ENCODE measurements at places on chromosomes 5 and 9. TPM values are rescaled to one million over a fixed set of nuclear protein-coding genes. Genes with fewer than 3 reads are reported as not detected.

TBC1D2 gene
- 2.4 TPM for total RNA-seq

ZBTB6 gene
- total RNA-seq: 5.9 TPM

LRRC26 gene
- 0.69 TPM for total RNA-seq

DNA sequence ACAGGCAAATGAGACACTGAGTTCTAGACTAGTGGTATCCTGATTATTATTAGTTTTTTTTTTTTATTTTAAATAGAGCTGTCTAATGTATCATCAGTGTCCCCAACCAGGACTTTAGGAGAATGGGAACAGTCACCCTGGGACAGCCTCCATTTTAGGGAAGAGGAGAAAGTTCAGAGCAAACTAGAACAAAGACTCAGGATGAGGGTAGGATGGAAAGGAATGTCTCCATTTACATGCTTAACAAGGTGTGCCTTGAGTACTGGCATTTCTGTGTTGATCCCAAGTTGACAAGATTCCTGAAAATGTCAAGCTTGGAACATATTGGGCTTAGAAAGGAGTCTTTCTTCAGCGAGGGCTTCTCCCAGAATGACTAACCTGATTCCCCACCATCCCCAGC lies 223.5 kb downstream of the ARRDC3 start:
- peaks cover 9% of the 10 kb centered on the region for H3K4me1 ChIP-seq

- no peaks in the 10 kb centered on the region for H3K4me1 ChIP-seq
- no peaks in the 10 kb centered on the region for H3K36me3 ChIP-seq
- DNase-seq: no peak
- no peak overlapping the region for H3K27ac ChIP-seq
- H3K27me3 ChIP-seq: no peaks in the 10 kb centered on the region
Observed at GRCh38 chr9:135341612-135342169, 137.9 kb upstream of the PPP1R26 start.

DNA sequence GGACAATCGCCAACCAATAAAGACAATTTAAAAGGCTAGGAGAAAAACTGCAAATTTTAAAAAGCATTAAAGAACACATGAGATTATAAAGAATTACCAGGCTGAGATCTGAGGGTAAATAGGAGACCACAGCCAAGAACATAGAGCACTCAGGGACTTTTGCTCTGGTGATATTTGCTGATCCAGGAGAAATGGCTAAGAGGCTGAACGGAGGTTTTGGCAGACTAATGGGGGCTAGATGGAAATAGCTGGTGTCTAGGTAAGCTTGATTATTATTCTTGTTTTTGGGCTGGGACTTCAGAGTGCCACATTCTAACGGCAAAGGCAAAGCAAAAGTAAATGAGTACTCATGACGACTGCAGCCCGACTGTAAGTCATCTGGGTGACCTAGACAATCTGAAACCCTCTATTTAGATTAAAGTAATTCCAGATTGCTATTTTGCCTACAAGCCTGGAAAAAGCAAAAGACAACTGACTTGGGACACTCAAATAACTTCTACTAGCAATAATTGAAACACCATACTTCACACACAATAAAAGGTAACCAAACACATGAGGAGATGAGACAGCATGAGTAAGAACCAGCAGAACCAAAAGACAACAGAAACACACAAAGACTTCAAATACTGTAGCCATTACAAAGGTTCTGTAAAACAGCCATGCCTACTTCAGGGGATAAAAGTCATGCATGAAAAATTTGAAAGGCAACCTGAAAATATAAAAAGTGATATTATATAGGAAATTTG lies 68.8 kb downstream of the JAKMIP2 start:
- no peaks in the 10 kb centered on the region for H3K27me3 ChIP-seq
- H3K36me3 ChIP-seq: no peaks in the 10 kb centered on the region
- H3K4me1 ChIP-seq: no peaks in the 10 kb centered on the region
- H3K27ac ChIP-seq: no peak overlapping the region
- H3K4me3 ChIP-seq: no peak overlapping the region

- no peaks in the 10 kb centered on the region for H3K27me3 ChIP-seq
- H3K4me1 ChIP-seq: no peaks in the 10 kb centered on the region
Observed at GRCh38 chr9:96720435-96720834, 57.5 kb downstream of the ZNF510 start.

DNA sequence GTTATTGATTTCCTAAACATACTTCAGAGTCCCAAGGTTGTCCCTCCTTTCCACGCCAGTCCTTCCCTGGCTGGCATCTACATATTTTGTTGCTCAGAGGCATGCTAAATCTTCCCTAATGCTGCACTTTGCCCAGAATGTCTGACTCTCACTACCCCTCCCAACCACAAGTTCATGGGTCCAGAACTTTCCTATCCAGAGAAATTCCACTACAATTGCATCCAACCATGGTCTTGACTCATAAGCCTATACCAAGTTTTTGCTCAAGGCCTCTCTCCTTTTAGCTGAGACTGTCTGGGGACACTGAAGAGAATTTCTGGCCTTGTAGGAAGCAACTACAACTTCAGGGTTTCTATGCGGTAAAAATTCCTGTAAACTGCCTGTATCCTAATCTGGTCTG lies 206.3 kb downstream of the BNC2 start:
- no peak overlapping the region for H3K27ac ChIP-seq
- no peak for DNase-seq
- no peak overlapping the region for H3K4me3 ChIP-seq
- H3K27me3 ChIP-seq: no peaks in the 10 kb centered on the region

GRCh38 chr5:139872851-139873794 lies 77.5 kb downstream of the PSD2 start:
- no peak overlapping the region for H3K4me3 ChIP-seq
- H3K4me1 ChIP-seq: no peaks in the 10 kb centered on the region
- H3K36me3 ChIP-seq: no peaks in the 10 kb centered on the region
- DNase-seq: no peak
- no peak overlapping the region for H3K27ac ChIP-seq

MACIR gene
- total RNA-seq: 11.0 TPM

DNA sequence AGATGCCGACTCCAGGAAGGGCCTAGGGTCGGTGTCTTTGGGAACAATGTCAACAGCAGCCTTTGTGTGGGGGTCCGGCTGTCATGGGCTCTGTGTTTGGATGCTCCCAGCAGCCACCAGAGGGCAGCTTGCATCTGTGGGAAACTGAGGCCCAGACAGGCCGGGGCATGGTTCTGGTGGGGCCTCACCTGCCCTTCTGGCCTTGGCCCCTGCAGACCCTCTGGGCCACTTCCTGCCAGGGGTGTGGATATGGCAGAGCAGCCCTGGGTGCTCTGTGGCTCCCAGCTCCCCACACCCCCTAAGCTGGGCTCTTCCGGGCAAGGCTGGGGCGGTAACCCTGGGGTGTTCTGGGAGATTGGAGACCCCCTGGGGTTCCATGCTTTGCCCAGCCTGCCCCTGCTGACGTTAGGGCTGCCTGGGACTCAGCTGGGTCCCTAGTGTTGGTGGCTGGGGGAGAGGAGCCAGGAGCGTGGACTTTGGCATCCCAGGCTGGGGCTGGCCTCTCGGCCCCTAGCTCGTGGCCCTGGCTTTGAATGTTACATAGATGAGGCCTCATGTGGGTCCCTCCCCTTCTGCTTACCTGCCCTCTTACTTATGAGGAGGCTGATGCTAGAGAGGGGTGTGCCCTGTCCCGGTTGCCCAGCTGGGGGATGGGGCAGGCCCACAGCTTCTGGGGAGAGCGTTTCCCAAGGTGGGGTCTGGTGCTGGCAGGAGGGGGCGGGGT lies 38.3 kb downstream of the RXRA start:
- H3K36me3 ChIP-seq: no peaks in the 10 kb centered on the region
- no peak overlapping the region for H3K27ac ChIP-seq
- H3K4me3 ChIP-seq: no peak overlapping the region
- DNase-seq: no peak
- no peaks in the 10 kb centered on the region for H3K27me3 ChIP-seq

DNA sequence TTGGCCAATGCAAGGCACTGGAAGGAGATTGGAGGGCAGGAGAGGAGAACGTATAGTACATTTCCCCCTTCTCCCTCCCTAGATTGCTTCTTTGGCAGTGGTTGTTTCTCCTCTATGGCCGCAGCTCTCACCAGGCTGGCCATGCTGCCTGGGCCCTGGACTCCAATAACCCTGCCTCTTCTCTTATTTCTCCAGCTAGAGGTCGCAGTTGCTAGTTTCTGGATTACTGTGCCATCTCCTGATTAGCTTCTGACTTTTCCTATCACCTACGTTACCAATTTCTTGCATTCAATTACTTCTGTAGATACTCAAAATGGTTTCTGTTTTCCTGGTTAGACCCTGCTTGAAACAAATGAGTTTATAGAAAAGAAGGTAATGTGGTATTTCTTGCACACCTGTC lies 2.4 kb upstream of the MACIR start:
- no peak overlapping the region for H3K4me3 ChIP-seq
- DNase-seq: no peak
- no peaks in the 10 kb centered on the region for H3K27me3 ChIP-seq
- no peak overlapping the region for H3K27ac ChIP-seq

DNA sequence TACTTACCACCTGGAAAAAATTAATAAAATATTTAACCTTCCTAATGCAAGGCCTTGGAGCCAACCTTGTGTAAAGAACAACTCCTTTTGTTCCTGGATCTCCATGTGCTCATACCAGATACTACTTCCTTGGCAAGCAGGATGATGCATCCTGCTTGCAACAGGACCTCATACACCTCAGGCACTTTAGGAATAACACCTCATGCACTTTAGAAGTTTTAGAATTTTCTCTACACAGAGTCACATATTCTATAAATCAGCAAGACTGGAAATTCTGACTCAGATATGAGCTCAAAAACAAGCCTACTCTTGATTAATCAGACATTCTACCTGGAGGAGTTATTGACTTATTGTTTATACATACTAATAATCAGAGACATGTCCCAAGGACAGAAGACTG lies 209.6 kb upstream of the CDH10 start:
- H3K36me3 ChIP-seq: no peaks in the 10 kb centered on the region
- no peaks in the 10 kb centered on the region for H3K4me1 ChIP-seq
- H3K4me3 ChIP-seq: no peak overlapping the region
- H3K27ac ChIP-seq: no peak overlapping the region
- no peaks in the 10 kb centered on the region for H3K27me3 ChIP-seq
- DNase-seq: no peak

GRCh38 chr5:402615-403359 lies 40.2 kb upstream of the EXOC3 start:
- H3K4me1 ChIP-seq: no peaks in the 10 kb centered on the region
- no peak overlapping the region for H3K4me3 ChIP-seq
- no peak for DNase-seq
- no peaks in the 10 kb centered on the region for H3K36me3 ChIP-seq

- no peak for DNase-seq
- no peaks in the 10 kb centered on the region for H3K36me3 ChIP-seq
- H3K27ac ChIP-seq: no peak overlapping the region
- H3K4me1 ChIP-seq: no peaks in the 10 kb centered on the region
Observed at GRCh38 chr9:111752455-111752854, 42.3 kb downstream of the SHOC1 start.

DNA sequence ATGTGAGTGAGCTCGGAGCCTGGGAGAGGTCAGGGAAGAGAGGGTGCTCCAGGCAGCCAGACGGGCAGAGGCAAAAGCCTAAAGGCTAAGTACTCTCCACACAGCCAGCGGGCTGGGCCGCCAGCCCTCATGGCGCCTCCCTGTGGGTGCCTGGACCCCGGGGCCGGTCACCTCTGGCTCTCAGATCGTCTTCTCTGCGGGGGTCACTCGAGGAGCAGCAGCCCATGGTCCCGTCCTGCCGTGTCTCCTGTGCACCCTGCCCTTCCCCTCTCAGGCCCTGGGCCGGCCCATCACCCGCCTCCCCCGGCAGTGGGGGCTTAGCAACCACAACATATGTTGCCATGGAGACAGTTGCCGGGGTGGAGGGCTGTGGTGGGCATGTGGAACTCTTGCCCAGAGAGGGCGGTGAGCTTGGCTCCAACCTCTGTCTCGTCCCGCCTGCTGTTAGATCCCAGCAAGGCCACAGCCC lies 4.2 kb downstream of the AK1 start:
- H3K4me1 ChIP-seq: peaks cover 22% of the 10 kb centered on the region
- H3K4me3 ChIP-seq: no peak overlapping the region
- H3K36me3 ChIP-seq: no peaks in the 10 kb centered on the region
- H3K27ac ChIP-seq: no peak overlapping the region
- no peak for DNase-seq

DNA sequence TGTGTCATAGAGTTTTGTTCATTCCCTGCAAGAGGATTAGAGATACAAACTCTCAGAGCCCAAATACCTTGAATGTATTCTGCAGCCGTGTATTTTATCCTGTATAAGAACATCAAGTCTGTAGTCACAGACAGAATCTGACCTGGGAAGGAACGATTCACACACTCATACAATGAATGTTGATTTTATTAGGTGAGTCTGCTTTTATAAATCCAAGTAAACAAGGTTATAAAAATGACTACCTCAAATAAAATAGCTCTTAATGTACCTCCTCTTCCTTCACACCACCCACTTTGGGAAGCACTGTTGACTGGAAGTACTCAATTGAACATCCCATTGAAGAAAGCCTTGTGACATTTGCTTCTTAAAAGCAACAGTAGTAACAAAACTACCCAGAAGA lies 11.9 kb downstream of the SLC46A2 start:
- no peaks in the 10 kb centered on the region for H3K4me1 ChIP-seq
- H3K4me3 ChIP-seq: no peak overlapping the region
- no peak overlapping the region for H3K27ac ChIP-seq
- no peak for DNase-seq

TAS2R1 gene
- not detected for total RNA-seq

DNA sequence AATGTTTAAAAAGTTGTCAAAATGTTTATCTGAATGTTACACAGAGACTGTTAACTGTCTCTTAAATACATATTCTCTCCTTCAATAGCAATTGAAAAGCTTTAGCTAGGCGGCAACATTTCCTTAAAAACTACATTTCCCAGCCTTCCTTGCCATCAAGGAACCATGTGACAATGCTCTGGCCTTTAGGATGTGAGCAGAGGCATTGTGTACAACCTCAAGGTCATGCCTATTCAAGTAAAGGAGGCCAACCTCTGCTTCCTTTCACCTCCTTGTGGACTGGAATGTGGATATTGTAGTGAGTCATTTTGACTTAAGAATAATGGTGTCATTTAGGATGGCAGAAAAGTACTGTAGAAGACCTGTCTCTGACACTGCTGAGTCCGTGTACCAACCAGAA lies 23.7 kb upstream of the MROH2B start:
- no peak overlapping the region for H3K4me3 ChIP-seq
- H3K36me3 ChIP-seq: no peaks in the 10 kb centered on the region
- H3K27ac ChIP-seq: no peak overlapping the region
- no peak for DNase-seq
- H3K27me3 ChIP-seq: no peaks in the 10 kb centered on the region
- no peaks in the 10 kb centered on the region for H3K4me1 ChIP-seq

- no peaks in the 10 kb centered on the region for H3K27me3 ChIP-seq
- no peak overlapping the region for H3K27ac ChIP-seq
- H3K36me3 ChIP-seq: no peaks in the 10 kb centered on the region
- peak; percentile 18 for DNase-seq
- no peaks in the 10 kb centered on the region for H3K4me1 ChIP-seq
Observed at GRCh38 chr9:97615439-97616072, 17.6 kb downstream of the TSTD2 start.

UGT3A1 gene
- total RNA-seq: not detected

IL3 gene
- not detected for total RNA-seq

LCN15 gene
- 0.05 TPM for total RNA-seq

CCT5 gene
- 476 TPM for total RNA-seq
